LHCN-M2 (cell line): ENCODE measurements at places on chromosomes 5 and 9. TPM values are rescaled to one million over a fixed set of nuclear protein-coding genes. Genes with fewer than 3 reads are reported as not detected.

DNA sequence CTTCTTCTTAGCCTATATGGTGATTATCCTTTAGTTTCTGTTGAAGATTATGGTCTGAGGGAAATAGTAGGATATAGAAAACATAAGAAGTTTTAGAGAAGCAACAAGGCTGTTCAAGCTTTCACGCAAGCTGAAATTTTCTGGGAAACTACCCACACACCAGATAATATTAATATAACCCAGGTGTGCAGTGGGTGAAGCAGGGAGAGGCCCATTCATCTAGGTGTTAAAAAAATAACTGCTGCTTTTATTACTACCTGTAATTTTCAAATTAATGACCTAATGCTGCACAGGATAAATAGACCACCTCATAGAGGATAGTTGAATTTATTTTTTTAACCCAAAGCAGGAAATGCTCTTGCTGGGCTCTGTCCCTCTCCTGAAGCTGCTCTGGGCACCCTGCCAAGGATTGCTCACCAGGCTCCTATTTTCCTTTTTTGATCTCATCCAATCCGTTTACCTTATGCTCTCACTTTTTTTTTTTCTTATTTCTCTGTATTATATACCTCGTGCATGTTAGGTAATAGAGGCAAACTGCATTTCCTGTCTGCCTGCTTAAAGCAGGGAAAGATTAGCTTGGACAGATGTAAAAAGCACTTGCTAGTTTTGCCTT lies 124.3 kb upstream of the SLC12A2 start:
- DNase-seq: peak; percentile 82

- DNase-seq: no peak
Observed at GRCh38 chr5:135484674-135485086, 32.5 kb upstream of the TIFAB start.

DNA sequence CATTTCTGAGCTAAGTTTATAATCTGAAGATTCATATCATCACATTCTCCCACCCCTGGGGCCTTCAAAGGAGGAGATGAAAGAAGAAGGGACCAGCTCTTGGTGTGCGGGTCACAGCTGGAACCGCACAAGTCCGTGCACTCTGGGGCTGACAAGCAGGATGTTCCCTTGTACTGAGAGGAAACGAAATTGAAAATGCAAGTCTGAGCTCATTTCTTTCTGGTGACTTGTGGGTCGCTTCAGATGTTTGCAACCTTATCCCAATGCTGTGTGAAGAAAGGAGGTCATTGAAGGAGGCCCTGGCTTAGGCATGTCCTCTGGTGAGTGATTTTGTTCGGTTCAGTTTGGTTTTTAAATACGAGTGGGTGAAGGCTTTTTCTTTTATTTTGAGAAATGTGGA lies 59.6 kb downstream of the C9orf152 start:
- DNase-seq: no peak

DNA sequence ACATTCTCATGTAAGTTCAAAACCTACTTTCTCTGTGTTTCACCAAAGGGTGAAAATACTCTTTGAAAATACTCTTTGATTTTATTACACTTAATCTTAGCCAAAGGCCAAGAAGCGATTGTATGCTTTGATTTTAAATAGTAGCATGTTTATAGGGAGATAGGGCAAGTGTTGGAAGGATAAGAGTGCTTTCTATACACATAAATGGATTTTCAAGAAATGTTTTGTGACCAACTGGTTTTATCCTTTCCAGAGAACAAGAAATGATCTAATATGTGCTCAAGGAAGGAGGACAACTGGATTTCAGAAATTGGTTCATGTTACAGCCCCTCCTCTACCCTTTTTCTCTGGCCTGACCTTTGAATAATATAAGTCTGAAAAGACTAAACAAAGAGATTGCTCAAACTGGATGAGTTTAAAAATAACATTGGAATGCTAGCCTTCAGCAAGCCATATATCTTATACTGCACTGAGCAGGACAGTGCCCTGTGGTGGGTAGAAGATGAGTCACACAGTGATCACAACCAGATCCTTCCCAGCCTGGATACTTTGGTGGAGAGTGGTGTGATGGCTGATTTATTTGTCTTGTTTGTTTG lies 13.1 kb downstream of the PALM2AKAP2 start:
- peak; percentile 93 for DNase-seq

DNA sequence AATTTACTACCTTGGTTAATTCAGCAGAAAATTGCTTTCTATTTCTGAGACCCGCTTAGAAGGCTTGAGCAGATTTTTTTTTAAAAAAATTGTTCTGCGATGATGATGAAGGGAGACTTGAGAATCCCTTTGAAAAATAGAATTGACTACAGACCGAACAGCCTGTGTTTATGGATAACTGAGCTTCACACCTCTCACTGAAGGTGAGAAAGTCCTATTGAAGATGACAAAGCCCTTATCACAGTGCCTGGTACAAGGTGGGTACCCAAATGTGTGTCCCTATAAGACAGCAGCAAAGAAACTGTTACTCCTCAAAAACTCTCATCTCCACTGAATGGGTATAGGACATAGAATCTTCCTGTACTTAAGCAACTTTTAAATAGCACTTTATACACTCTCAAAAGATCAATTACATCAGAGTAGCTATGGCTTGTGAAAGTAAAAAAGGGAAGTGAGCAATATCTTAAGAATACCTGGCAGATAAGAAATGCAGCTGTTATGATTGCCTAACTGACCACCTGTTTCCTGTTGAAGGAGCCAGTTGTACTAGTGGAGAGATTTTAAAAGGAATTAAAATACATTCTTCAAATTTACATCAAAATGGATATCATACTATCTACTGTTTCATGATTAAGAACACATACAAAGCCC lies 419.7 kb downstream of the CHSY3 start:
- peak; percentile 60 for DNase-seq

- DNase-seq: no peak
Observed at GRCh38 chr9:122096620-122097415, 3.7 kb upstream of the TTLL11 start.

DNA sequence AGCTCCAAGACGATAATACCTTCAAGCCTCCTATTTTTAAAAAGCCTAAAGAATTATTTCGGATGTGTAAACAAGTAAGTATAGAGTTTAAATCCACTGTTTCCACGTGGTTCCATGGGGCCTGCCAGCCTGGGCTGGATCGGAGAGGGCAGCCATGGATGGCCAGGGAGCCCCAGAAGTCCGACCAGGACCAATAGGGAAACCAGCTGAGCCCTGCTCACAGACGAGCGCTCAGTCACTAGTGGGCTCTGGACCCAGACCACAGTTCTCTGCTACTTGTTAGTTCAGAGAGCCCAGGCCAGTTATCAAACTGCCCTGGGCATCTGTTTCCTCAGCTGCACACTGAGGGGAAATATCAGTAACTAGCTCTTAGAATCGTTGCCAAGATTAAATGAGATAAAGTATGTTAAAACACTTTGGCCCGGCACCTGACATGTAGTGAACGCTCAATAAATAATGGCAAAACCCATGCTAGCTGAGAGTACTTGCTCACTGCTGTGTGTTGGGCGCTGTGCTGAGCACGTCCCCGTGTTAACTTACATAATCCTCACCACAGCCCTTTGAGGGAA lies 124.8 kb downstream of the RGS3 start:
- no peak for DNase-seq

DNA sequence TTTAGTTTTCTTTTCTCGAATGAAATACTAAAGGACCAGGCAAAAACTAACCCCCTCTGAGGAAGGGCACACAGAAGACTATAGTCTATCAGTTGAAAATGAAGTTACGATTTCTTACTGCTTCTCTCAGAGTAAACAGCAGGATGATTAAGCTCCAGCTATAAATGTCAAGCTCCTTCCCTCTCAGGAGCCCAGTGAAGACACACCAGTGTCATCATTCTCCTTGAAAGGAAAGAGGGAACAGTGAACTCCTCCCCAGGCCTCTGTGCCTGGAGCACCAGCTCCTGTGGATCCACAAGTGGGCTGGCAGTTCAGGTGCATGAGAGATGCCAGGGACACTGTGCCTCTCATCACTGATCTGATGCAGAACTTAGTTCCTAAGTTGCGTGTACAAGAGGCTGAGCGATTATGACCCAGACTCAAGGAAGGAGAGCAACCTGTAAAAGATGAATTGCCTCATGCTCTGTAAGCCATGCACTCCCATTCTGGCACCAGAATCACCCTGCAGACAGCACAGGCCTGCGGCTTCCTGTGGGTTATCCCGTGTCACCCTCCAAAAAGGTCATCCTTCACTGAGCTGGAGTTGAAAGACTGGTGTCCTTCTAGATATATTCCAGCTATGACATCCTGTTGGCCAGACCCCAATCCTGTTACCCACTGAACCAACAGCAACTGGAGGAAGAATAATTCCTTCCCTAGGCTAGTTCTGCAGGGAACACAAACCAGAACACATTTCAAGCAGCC lies 394.0 kb downstream of the SEMA5A start:
- DNase-seq: no peak

- no peak for DNase-seq
Observed at GRCh38 chr5:994821-995220, 13.8 kb upstream of the NKD2 start.

GRCh38 chr9:133553123-133553522 lies 18.6 kb downstream of the ADAMTSL2 start:
- DNase-seq: no peak

Gene PCDHGC3
- total RNA-seq: 96.0 and 98.3 TPM in 2 replicates

Gene STKLD1
- 0.45 and 1.4 TPM in 2 replicates for total RNA-seq
